ENCODE measurements at places on chromosomes 5 and 9.

- DNase-seq: no peak
Measured at GRCh38 chr9:81268048-81268447, 421.3 kb downstream of the TLE1 start.

DNA sequence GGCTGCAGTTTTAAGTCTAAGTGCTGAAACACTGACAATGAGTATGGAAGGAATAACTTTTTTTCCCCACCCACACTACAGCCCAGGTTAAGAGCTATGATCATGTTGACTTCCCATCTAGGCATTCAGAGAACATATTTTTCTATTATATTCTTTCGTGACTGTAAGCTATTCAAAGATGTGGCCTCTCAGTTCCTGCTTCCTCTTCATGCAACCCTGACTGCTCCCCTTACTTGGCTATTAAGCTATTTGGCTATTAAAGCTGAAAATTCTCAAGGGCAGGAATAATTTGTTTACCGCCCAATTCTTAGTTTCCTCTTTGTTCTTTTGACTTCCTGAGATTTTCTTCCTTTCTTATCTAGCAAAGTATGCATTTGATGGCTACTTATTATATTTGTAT lies 18.6 kb upstream of the ALDH1A1 start:
- DNase-seq: no peak

- DNase-seq: no peak
Measured at GRCh38 chr5:74848553-74849025, 17.6 kb downstream of the FAM169A start.

DNA sequence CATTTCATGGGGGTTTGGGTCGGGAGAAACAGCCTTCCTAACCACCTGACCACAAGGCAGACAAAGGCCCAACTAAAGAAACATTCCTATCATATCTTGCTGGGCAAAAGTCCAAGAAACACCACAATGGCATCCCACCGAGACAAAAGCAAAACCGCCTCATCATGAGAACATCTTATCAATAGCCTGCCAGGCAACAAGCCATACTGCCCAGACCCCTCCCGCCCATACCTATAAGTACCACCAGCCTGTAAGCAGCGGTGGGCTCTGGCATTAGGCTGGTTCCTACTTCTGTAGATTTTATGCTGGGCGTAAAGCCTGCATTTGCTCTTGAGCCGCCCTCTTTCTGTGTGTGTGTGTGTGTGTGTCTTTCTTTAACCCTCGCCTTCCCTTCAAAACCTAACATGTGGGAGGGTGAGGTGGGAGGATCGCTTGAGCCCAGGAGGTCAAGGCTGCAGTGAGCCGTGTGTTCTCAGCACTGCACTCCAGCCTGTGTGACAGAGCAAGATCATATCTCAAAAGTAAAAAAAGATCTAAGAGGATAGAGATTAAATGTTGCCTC lies 56.9 kb downstream of the PDE6A start:
- DNase-seq: no peak

GRCh38 chr5:59351076-59351794 lies 542.3 kb downstream of the PDE4D start:
- no peak for DNase-seq

DNA sequence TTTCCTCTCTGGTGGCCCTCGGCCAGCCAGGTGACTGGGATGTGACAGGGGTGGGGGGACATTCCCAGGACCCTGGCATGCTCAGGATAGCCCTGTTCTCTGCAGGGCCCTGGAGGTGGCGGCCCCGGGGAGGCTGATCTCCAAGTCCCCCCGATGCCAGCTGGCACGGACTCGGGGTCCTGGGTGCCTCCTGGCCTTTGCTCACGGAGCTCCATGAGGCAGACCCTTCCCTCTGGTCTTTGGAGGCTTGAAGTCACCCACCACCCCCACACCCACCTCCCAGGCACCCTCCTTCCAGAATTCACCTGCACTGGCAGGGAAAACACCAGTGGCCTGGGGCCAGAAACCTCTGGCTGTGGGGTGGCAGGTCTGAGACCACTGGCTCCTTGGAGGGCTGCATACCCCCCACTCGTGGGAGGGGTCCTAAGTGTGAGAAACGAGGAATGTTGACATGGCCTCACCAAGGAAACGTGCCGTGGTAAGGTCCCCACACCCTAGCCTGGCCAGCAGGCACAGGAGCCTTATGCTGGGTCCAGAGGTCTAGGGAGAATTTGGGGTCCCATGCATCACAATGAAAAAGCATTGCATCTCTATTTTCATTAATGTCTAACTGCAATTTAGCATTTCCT lies 130.8 kb upstream of the FAM120A start:
- no peak for DNase-seq

GRCh38 chr5:8349855-8350254 lies 480.9 kb downstream of the MTRR start:
- DNase-seq: no peak

GRCh38 chr5:15106530-15107283 lies 235.1 kb upstream of the ANKH start:
- DNase-seq: no peak

DNA sequence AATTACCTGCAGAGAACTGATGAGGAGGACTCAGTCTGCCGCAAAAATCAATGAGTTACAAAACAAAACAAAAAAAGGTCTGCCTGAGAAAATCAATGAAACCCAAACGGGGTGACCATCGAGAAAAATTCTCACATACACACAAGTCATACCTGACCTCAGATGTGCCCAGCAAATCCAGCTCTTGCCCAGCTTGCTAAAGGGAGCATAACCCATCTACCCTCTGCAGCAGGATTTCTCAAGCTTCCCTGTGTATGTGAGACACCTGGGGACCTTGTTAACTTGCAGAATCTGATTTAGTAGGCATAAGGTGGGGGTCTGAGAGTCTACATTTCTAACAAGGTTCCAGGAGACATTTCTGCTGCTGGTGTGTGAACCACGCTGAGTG lies 126.3 kb downstream of the TLE1 start:
- DNase-seq: no peak

DNA sequence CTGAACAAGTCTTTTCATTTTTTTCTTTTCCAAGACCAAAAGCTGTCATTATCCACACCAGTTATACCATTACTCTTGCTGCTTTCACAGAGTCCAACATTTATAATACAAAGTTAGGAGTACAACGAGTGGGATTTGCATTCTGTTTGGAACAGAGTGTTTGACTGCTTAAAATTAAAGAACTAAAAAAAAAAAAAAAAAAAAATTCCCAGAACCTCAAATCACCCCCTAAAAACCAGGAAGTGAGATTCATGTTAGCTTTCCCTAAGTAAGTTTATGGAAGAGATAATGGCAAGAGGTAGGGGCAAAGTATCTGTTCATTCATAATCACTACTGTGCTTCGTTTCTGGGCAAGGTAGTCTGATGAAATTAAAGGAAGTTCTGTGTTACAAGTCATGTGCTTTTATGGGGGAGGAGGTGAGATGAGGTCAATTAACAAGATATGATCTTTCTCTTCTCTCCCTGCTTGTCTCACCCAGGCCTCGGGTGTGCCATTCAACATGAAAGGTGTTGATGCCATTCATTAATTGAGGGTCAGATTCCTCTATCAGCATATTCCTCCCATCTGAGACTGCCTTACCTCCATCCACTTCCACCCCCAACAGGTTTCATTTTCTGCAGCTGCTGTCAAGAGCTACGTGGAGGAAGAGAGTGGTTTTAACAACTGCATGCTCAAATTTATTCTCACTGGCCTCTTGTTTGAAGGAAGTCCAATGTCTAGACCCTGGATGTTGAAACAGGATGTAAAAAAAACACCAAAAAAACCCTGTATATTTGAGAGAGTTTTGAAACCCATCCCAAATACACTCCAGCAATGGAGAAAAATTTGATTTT lies 58.1 kb downstream of the MARCHF3 start:
- no peak for DNase-seq

DNA sequence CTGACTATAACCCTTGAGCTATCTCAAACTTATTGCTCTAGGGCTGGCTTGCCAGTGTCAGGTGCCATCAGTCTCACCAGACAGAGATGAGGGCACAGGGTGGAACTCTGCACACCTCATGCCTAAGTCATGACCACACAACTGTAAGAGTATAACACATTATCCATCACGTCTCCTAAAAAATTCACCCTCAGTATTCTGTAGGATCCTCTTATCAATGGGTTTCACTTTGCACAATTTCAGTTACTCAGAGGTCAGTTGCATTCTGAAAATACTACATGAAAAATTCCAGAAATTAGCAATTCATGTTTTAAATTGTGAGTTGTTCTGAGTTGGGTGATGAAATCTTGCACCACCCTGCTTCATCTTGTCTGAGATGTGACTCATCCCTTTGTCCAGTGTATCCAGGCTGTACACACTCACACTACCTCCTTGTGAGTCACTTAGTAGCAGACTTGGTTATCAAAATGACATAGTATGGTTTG lies 690.9 kb upstream of the CDH18 start:
- no peak for DNase-seq

DNA sequence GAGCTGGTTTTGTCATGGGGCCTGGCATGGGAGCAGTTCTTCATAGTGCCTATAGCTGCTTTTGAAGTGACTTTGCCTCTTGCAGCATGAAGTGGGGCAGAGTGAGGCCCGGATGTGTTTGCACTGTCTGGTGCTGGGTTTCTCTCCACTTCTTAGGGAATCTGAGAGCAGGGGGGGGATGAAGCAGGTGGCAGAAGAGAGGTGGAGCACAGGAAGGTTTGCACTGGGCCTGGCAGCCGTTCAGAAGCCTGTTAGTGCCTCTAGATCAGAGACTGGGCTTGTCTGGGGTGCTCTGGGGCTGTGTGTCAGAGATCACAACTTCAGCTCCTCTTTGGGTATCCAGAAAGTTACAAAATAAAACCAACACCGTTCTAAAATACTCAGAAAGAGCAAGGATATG lies 18.4 kb downstream of the USP20 start:
- no peak for DNase-seq

DNA sequence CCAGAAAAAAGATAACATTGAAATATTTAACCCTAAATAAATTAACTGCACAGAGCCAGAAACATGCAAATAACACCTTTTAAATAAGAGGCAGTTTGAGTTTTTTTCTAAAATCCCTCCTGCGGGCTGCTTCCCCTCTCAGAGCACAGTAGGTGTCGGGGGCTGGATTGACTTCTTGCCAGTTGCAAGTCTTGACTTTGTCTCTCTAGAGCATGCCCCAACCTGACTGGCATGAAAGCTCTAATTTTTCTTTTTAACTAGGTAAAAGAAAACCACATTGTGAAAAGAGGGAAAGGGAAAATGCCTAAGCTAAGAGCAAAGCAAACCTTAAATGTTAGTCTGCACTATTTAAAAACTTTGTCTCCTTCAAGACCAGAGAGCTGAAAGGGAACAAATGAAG lies 46.4 kb upstream of the DNAH5 start:
- DNase-seq: no peak

GRCh38 chr5:143968071-143968878 lies 156.3 kb downstream of the HMHB1 start:
- DNase-seq: no peak

DNA sequence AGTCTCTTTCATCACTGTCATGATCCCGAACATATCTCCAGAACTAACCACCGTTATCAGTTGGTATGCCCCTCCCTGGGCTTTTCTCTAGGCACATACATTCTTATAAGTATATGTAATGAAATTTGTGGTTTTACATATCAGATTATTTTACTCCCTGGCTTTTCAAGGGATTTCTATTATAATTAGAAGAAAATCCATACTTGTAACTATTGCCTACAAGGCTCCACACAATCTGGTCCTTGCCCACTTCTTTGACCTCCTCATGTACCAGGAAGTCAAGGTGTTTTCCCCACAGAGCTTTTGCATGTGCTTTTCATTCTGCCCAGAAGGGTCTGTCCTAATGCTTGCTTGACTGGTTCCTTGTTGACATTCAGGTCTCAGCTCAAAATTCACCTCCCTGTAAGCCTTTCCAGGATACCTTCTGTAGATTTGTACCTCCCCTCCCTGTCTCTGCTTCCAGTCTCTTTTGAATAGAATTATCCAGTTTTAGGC lies 33.6 kb upstream of the HSD17B4 start:
- no peak for DNase-seq

DNA sequence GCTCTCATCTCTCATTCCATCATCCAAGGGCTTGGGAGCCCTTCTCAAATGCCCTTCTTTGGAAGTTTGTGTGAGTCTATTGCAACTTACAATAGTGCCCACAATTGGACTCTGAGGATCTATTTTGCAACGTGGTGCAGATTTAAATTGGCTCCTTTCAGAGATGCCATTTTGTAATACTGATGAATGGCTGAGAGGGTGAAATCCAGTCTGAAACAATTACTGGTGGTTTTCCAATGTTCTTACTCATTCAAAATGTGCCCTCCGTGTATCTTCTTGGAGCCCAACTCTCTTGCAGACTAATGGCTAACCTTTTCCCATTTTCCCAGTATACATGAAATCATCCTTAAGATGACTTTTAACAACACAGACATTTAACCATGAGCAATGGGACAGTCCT lies 6.1 kb downstream of the ZNF462 start:
- no peak for DNase-seq

DNA sequence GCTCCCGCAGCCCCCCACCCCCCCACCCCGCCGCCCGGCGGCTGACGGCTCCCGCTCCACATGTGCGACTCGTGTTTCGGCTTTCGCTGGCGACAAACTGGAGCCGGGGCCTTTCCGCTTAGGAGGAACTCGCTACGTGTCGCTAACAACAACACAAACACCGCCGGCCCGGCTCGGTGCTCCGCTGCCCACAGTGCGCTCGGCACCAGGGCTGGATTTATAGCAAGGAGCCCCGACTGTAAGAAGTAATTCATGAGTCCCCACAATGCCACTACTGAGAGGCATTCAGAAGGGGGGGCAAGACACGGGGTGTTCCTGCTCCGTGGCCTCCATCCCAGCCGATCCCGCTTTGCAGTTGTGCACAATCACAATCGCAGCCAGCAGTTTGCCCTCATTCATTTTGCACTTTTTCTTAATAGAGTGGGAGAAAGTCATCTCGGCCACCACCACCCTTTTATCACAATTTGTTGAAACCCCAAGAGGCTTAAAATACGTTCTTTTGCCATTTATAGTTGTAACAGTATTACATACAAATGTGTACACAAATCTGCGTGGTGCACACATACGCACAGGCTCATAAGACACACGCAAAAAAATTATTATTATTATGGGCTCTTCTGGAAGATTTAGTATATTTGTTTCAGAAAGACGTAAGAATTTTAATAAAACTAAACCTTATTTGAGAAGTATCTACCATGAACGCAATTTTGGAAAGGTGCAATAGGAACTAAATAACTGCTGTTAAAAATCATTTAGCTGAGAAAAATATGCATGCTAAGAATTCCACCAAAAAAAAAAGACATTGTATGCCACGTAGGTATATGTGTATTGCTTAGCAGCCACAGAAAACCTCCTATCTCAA lies 48.1 kb downstream of the EBF1 start:
- DNase-seq: no peak

GRCh38 chr5:50320131-50320749 lies 120.8 kb downstream of the EMB start:
- DNase-seq: no peak

DNA sequence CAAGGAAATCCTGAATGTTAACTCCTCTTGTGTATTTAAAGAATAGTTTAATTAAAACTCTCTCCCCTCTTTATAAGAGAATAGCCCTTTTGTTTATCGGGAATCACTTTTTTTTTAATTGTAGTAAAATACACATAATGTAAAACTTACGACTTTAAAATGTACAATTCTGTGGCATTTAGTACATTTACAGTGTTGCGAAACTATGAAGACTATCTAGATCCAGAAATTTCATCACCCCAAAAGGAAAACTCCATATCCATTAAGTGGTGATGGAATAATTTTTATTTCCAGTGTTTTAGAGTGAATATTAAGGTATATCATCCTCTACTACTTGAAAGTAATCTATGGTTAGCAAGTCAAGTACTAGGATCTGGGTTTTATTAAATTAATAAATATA lies 36.8 kb downstream of the KDM3B start:
- DNase-seq: no peak

GRCh38 chr5:175710326-175710725 lies 52.5 kb downstream of the HRH2 start:
- DNase-seq: no peak

Measured in GOT3 (cell line).